ENCODE measurements at places on chromosomes 11 and 22.

- DNase-seq = no peak
Measured at GRCh38 chr11:1759151-1759850, 4.4 kb downstream of the CTSD start.

- peak; percentile 72 for DNase-seq
Measured at GRCh38 chr11:45982656-45983470, 60.4 kb downstream of the LARGE2 start.

GRCh38 chr11:3994030-3994640 lies 100.5 kb upstream of the RRM1 start:
- peak; percentile 16 for DNase-seq

DNA sequence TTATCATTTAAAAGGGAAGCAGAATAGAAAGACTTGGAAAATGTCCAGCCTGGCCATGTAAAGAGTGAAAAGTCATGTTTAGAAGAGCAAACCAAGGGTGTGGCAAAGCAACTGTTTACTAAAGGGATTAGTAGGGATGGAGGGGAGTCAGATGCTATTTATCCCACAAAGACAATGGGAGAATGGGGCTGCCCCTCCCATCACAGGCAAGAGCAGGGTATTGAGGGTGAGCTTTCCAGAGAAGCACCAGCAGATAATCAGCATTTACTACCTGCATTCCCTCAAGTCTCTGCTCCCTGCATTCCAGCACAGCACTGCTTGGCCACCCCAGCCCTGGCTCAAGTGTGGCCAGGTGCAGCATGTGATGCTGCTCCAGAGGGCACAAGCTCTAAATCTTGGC lies 18.5 kb upstream of the QSER1 start:
- DNase-seq = no peak

GRCh38 chr22:37802310-37803194 lies 5.2 kb upstream of the GCAT start:
- DNase-seq = no peak

DNA sequence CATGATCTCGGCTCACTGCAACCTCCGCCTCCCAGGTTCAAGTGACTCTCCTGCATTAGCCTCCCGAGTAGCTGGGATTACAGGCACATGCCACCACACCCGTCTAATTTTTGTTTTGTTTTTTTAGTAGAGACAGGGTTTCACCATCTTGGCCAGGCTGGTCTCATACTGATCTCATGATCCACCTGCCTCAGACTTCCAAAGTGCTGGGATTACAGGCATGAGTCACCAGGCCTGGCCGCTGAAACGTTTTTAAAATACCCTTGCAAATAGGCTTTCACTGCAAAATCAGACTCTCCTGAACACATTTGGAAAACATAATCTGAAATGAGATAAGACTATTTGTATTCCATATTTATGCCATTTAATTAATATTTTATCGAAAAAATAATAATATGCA lies 826.1 kb upstream of the CNTN5 start:
- no peak for DNase-seq

- DNase-seq = no peak
Measured at GRCh38 chr11:88814076-88814475, 251.7 kb downstream of the GRM5 start.

DNA sequence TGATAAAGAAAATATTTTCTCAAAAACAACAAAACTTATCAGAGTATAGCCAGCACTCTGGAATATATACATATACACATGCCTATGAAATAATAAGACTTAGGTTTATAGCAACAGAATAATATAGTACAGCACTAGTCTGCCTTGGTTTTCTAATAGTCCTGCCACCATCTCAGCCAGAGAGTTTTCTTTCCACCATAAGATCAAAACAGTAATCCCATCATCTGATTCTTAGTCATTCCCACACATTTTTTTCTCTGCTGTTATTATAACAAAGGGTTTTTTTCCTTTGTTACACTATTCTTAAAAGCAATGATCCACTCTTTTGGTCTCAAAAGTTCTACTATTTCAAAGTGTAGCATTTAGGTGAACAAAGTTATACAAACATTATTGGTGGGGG lies 15.1 kb downstream of the MTMR2 start:
- DNase-seq = peak; percentile 69

GRCh38 chr11:117855186-117855845 lies 21.1 kb downstream of the FXYD6 start:
- DNase-seq = no peak

- DNase-seq = no peak
Measured at GRCh38 chr11:62516736-62517371, 29.8 kb downstream of the AHNAK start.

GRCh38 chr11:114129699-114130098 lies 70.2 kb downstream of the ZBTB16 start:
- DNase-seq = no peak

GRCh38 chr22:17115236-17115635 lies 5.9 kb downstream of the TMEM121B start:
- DNase-seq = no peak

- DNase-seq = peak; percentile 99
Measured at GRCh38 chr11:10490398-10491241, 35.6 kb downstream of the AMPD3 start.

DNA sequence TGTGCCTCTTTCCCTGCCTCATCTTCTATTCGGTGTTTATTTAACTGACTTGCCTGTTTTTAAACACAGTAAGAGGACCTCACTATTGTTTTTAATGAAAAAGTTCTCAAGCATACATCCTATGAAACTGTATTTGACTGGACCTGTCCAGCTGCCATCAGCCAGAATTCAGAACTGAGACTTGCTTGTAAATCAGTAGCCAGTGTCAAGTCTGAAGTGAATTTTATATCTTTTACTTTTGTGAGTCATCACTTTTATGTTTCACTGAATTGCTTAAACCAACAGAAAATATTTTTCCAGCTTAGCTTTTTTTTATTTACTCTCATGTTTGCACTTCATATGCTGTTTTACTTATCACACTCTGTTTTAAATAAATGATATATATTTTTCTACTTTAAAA lies 88.3 kb downstream of the LUZP2 start:
- DNase-seq = no peak

Data from HCEC 1CT (cell line).